ENCODE measurements at places on chromosomes 12 and 14. TPM values are rescaled to one million over a fixed set of nuclear protein-coding genes. Genes with fewer than 3 reads are reported as not detected.

LRTM2 gene
- total RNA-seq, result not detected

RTL1 gene
- 0.02 TPM for total RNA-seq

DNA sequence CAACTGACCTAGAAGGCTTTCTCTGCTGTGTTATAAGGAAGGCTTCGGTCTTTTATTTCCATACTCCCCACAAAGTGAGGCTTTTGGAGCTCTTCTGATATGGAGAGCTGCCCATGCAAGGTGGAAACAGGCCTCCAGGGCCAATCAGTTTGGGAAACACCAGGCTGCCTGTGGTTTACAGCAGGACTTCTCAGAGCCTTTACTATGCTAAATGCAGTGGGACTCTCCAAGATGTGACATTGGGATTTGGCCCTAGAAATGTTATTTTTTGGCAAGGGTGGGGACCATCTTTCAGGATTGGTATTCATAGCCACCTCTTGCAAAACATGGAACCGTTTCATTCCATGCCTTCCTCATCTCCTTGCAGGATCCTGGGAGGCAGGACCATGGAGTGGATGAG lies 3.7 kb downstream of the ACACB start:
- DNase-seq, result no peak

DNA sequence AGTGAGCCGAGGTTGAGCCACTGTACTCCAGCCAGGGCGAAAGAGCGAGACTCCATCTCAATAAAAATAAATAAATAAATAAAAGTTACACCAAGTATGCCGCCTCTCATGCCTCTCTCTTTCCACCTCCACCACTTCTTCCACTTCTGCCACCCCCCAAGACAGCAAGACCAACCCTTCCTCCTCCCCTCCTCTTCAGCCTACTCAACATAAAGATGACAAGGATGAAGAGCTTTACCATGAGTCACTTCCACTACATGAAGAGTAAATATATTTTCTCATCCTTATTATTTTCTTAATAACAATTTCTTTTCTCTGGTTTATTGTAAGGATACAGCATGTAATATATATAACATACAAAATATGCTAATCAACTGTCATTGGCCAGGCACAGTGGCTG lies 3.6 kb upstream of the TMED2 start:
- no peak for DNase-seq
